Fibroblast of gingiva (primary cell): ENCODE measurements at places on chromosomes 3 and 15.

- DNase-seq = peak; percentile 13
Measured at GRCh38 chr15:88711806-88712205, 73.0 kb downstream of the ISG20 start.

GRCh38 chr15:89035658-89036057 is 52.6 kb upstream of the ABHD2 start:
- no peak for DNase-seq

GRCh38 chr3:156581033-156581432 is 26.1 kb upstream of the SSR3 start:
- no peak for DNase-seq

DNA sequence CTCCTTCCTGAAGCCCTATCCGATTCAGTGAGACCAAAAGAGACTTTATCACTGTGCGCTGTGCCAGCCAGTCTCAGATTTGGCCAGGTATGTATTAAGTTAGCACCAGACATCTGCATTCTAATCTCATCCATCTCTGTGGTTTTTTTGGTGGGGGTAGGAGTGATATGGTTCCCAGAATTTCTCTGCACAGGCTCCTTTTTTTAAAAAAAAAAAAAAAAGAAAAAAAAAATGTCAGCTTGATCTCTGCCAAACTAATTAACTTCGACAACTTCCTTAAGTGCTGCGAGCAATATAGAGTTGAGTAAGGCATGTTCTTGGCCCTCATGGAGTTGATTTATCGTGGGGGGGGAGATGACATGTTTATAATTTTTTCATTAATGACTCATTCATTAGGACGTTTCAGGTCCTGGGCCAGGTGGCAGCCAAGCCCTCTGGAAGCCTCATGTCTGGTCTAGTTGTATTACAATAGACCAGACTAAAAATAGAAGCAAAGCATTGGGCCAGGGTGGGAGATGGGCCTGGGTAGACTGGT is 12.9 kb downstream of the SLCO3A1 start:
- peak; percentile 47 for DNase-seq

DNA sequence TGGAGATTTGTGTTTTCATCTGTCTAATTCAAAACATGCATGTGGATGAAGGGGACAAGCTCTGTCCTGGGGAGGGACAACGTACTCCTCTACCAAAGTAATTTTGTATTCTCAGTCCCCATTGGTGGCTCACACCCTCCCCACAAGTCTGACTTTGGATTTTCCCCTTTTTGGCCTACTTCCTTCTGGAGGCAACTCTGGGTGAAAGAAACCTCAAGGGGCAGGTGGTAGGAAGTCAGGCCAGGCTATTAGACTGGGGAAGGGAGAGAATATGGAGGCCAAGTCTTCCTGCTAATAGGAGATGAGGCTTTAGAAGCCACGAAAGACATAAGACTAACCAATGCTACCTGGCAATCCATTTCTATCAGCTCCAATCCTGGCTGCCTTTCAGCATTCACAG is 124.9 kb upstream of the RASGRP1 start:
- no peak for DNase-seq

DNA sequence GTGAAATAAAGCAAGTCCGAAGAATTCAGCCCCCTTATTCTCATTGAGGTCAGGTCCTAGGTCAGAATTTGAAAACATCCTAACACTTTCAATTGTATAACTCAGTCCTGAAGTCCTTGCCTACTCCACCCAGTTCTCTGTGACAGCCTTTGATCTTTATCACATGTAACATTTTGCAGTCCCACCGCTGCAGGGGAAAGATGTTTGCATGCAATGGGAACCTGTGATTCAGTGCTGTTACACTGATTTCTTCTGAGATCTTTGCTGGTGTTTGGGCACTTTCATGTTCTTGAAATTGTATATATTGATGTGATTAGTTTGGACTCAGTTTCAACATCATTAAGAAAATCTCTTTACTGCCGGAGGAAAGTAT is 18.0 kb upstream of the SECISBP2L start:
- DNase-seq = no peak

DNA sequence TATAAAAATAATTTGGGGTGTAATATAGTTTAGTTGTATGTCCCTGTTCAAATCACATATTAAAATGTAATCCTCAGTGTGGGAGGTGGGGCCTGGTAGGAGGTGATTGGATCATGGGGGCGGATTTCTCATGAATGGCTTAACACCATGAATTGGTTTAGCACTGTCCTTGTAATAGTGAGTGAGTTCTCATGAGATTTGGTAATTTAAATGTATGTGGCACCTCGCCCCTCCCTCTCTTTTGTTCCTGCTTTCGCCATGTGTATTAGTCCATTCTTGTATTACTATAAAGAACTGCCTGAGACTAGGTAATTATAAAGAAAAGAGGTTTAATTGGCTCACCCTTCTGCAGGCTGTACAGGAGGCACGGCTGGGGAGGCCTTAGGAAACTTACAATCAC is 83.9 kb downstream of the ANXA2 start:
- DNase-seq = no peak

- peak; percentile 35 for DNase-seq
Measured at GRCh38 chr3:195886181-195887141, 21.9 kb downstream of the TNK2 start.

DNA sequence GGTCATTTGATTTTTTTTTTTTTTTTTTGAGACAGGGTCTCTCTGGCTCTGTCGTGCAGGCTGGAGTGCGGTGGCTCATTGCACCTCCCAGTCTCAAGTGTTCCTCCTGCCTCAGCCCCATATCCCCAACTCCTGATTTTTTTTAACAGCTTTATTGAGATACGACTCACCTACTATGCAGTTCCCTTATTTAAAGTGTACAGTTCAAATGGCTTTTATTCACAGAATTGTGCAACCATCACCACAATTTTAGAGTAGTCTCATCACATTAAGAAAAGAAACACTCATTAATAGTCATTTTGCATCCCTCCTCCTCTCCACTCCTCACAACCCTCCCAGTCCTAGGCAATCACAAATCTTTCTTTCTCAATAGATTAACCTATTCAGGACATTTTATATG is 1.9 kb upstream of the TRA2B start:
- no peak for DNase-seq

DNA sequence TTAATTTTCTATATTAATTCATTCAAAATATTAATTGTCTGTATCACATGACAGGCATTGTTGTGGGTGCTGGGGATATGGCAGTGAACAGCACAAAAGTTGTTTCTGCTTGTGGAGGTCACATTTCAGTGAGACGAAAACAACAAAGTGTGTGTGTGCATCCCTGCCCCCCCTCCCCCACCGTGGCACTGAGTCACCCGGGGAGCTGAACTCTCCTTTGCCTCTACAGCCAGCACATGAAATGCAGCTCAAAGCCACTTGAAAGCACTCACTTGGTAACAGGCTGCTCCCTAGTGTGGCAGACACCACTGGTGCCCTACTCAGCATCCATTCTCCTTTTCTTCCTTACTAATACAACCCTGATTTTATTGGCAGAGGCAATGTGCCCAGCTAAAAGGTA is 16.9 kb upstream of the SCAMP5 start:
- no peak for DNase-seq

- no peak for DNase-seq
Measured at GRCh38 chr3:185089343-185089742, 63.5 kb downstream of the C3orf70 start.

DNA sequence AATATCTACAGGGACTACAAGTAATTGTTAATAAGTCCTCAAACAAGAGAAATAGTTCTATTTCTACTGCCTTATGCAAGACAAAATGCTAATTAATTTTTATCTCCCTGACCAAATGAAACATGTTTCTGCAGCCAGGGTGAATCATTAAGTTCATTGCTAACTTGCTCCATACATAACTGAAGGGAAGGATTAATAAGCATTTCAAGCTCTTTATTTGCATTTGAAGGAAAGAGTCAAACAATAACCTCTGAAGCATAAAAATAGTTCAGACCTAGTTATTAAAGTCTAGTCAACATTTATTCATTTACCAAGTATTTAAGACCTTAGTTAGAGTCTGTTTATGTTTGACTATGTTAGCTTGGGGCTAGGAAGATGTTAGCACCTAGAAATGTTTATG is 120.0 kb downstream of the ATP1B3 start:
- no peak for DNase-seq

DNA sequence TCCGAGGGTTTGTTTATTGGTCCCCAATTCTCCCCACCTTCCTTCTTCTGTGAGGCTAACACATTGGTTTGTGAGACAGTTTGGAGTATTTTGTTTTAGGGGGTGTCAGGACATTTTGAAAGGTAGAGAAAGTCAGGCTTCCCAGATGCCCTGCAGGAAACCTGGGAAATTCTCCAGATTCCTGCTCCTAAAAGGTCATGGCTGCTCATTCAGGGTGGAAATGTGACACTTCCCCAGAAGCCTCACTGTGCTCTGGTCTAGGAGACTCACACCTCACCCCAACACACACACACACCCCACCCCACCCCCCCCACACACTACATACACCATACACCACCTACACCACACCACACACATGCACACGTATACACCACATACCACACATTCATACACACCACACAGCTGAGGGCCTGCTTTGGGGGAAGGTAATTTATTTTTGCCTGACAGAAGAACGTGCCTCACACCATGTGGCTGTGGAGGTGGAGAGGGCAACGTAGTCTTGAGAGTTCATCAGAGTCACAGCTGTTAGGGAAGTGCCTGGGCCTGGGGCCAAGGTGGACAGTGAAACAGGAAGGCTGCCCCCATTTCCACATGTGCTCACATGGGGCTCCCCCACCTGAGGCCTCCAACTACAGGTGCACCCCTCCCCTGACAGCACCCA is 40.4 kb upstream of the LIMD1 start:
- no peak for DNase-seq
